NCI-H1092 treated with DMSO at 0.1 percent for 48 hours (cell line): ENCODE measurements at places on chromosomes 6 and 20.

DNA sequence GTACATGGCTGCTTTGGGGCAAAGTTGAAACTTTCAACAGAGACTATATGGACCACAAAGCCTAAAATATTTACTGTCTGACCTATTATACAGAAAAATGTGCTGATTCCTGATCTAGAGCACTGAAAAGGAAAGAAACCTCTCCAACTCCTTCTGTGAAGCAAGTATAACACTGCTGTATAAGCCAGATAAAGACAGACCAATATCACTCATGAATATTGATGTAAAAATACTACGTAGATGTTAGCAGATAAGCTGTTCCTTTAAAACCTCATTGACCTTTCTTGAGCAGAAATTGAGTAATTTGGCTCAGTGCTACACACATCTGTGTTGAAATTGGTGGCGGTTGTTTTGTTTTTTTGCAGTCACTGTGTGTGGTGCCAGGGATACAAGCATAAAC lies 69.9 kb upstream of the HDAC2 start:
- DNase-seq = no peak

- no peak for DNase-seq
Measured at GRCh38 chr20:44897133-44897532, 11.6 kb downstream of the YWHAB start.

DNA sequence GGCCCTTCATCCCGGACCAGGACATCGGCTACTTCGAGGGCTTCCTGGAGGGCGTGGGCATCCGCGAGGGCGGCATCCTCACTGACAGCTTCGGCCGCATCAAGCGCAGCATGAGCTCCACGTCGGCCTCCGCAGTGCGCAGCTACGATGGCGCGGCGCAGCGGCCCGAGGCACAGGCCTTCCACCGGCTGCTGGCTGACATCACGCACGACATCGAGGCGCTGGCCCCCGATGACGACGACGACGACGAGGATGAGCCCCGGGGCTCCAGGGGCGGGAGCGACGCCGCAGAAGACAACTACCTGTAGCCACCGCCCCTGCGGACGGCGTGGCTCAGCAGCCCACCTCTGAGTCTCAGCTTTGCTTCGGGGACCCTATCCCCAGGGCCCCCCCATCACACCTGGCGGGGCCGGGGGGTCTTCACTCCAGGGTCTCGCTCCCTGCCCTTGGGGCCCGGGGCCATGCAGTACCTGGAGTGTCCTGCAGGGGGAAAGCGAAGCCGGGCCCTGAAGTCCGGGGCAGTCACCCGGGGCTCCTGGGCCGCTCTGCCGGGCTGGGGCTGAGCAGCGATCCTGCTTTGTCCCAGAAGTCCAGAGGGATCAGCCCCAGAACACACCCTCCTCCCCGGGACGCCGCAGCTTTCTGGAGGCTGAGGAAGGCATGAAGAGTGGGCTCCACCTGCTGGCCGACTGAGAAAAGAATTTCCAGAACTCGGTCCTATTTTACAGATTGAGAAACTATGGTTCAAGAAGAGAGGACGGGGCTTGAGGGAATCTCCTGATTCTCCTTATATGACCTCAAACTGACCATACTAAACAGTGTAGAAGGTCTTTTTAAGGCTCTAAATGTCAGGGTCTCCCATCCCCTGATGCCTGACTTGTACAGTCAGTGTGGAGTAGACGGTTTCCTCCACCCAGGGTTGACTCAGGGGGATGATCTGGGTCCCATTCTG lies 20.8 kb upstream of the HCK start:
- peak; percentile 57 for DNase-seq

DNA sequence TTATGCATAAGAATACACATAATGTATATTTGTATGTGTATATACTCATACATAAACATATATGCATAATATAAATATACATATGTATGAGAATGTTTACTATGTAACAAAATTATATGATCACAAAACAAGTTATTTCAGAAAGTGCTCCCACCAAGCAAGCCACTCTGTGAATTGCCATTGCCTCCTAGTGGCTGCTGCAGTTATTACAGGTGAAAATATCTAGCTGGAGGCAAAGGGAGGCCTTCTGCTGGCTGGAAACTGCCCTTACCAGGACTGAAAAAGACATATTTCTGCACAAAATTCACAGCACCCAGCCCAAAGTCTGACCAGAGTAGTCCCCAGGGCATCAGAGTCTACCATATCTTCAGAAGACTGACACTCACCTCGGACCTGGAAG lies 14.4 kb upstream of the ADAM33 start:
- DNase-seq = no peak

- no peak for DNase-seq
Measured at GRCh38 chr6:129312880-129313279, 397.1 kb downstream of the ARHGAP18 start.

- DNase-seq = no peak
Measured at GRCh38 chr20:5397393-5397792, 80.6 kb upstream of the PROKR2 start.

DNA sequence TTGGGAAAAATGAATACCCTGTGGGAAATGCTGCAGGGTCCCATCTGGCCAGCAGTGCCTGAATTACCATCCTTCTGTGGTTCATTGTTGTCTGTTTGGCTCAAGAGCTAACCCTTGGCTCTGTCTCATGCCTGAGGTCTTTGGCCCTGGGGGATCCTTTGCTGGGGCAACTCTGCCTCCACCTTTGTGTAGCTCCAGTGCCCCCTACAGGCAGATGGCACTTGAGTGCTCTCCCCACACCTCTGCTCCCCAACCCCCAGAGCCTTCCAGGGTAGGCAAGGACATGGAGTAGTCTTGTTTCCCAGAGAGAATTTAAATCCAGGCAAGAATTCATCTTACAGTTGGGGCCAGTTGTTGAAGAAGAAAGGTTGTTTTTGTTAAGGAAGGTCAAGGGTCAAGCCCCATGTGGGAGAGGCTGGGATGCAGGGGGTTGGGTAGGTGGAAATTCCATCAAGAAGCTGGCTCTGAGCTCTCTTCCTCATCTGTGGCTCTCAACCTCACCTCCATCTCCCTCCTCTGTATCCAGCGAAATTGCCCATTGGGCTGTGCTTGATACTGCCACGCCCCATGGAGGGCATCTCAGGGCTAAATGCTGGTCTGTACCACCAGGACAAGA lies 44.2 kb downstream of the ZNF831 start:
- no peak for DNase-seq

- no peak for DNase-seq
Measured at GRCh38 chr6:151762817-151763216, 44.7 kb upstream of the ESR1 start.

DNA sequence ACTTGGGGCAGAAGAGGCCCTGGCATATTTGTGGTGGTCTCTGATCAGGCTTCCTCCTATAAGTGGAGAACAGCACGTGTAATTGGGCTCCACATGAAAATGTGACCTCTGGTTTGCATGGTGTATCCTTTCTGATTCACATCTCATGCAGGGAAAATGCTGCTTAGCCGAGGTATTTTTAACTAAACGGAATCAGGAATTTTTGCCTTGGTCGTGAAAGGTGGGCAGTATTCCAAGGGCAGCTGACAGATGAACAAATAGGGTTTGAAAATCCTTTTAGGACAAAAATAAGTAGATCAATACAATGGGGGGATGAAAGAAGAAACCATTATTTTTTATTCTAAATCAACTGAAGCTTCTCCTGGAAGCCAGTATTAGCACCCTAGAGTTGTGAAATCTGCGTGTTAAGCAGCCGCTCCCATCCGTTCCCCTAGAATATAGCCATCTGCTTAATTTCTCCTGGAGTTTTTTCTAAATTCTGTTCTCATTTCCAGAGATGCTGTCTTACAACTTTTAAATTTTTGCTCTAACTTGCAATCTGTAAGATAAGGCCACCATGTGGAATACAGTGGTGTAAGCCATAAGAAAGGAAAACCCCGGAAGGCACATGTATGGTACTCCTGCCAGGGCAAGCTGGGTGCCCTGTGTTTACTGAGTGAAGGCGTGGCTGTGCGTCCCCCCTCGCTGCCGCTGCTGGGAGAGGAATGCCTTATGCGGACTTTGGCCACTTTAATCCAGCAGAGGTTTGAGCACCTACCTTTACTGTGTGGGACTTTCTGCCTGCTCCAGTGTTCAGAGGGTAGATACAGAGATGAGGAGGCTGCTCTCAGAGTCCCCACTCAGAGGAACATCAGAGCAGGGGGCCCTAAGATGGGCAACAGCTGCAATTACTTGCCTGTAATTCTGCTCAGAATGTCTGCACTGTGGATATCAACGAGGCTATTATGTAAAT lies 52.4 kb downstream of the SYNJ2 start:
- no peak for DNase-seq

GRCh38 chr6:135115834-135116233 lies 61.2 kb upstream of the HBS1L start:
- no peak for DNase-seq

GRCh38 chr6:136717716-136717990 lies 74.6 kb downstream of the MAP3K5 start:
- DNase-seq = no peak

DNA sequence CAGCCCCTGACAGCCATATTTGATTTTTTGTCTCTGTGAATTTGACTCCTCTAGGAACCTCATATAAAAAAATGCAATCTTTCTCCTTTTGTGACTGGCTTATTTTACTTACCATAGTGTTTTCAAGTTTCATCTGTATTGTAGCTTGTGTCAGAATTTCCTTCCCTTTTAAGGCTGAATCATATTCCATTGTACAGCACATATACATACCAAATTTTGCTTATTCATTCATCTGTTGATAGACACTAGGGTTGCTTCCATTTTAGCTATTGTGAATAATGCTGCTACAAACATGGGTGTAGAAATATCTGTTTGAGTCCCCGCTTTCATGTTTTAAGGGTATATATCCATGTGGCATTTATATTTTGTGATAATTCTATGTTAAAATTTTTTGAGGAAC lies 49.2 kb upstream of the RNF217 start:
- DNase-seq = no peak
